ENCODE measurements at places on chromosomes 7 and 10.

DNA sequence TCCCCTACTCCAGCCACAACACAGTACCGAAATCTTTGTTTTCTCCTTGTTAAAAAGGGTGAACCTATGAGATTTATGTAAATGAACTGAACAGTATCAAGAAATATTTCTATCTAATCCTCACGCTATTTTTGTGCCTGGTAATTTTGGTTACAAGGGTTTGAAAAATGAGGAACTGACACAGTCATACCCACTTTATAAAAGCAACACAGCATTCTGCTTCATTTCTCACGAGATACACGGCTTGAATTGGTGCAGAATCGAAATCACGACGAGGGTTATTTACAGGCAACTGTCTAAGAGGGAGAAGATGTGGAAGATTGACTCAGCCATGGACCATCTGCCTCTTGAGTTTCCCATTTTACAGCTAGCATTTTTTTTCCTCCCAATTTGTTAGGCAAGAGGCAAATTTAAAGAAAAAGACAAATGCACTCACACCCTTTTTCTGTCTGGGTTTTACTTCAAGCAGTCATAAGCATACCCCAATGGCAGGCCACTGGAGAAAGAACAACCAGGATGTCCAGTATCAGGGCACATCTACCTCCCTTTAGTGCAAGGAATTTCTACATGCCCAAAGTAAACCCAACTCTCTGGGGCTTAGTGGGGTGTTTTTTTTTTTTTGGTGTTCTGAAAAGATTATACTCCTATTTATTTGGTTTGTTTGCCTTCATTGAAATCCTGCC, 108.1 kb downstream of the ITGB8 start:
- peak; percentile 35 for DNase-seq

GRCh38 chr10:131689016-131689415, 211.8 kb upstream of the PPP2R2D start:
- no peak for DNase-seq

- no peak for DNase-seq
These were observed 91.1 kb downstream of the SORCS3 start for GRCh38 chr10:104732222-104732621.

GRCh38 chr10:43012578-43012977, 64.3 kb upstream of the RET start:
- no peak for DNase-seq

DNA sequence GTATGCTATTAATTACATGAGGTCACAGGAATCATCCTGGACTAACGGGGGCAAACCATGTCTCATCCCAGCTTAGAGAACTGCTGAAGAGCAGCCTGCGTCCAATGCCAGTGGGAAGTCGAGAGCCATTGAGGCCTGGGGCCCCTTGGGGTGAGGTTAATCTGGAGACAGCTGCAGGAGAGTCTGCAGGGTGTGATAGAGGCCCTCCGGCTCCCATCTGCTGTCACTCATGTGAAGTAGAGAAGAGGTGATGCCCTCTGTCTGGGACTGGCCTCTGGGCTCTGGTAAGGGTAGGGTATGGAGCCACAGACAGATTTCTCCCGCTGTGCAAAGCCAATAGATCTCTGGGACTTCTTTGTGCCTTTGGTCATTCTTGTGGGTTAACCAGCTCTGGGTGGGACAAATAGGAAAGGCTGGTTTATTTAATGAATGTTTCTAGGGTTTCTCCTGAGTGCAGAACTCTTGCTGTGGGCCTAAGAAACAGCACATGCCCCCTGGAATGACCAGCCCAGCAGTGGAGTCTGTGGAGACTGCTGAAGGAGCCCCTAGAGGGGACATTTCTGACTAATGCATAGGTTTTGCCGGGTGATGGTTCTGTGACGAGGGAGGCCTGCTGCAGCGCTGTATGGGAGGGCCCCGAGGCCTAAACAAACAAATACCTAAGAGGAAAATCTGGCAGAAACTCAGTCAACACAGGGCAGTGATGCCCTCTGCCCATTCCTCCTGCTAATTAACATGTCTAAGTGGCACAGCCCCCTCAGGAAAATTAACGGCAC, 34.5 kb downstream of the CRHR2 start:
- DNase-seq, result no peak

DNA sequence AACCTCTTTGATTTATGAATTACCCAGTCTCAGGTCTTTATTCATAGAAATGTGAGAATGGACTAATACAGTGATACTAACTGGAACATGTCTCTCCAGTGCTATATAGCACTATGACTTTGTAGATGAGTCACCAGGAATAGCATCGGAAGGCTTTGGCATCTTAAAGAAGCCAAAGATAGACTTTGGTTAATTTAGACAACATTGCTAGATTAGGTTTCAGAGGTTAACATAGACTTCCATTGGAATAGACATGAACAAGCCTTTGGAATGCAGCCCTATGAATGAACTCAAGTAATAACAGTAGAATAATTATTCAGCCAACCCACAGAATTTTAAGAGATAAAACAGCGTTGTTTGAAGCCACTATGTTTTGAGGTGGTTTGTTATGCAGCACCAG, 169.2 kb downstream of the HGF start:
- peak; percentile 67 for DNase-seq

GRCh38 chr10:111265341-111265740, 188.5 kb downstream of the ADRA2A start:
- no peak for DNase-seq

GRCh38 chr7:9091282-9091681, 657.9 kb downstream of the NXPH1 start:
- no peak for DNase-seq

- peak; percentile 61 for DNase-seq
These were observed 61.1 kb upstream of the EZH2 start for GRCh38 chr7:148944935-148945934.

DNA sequence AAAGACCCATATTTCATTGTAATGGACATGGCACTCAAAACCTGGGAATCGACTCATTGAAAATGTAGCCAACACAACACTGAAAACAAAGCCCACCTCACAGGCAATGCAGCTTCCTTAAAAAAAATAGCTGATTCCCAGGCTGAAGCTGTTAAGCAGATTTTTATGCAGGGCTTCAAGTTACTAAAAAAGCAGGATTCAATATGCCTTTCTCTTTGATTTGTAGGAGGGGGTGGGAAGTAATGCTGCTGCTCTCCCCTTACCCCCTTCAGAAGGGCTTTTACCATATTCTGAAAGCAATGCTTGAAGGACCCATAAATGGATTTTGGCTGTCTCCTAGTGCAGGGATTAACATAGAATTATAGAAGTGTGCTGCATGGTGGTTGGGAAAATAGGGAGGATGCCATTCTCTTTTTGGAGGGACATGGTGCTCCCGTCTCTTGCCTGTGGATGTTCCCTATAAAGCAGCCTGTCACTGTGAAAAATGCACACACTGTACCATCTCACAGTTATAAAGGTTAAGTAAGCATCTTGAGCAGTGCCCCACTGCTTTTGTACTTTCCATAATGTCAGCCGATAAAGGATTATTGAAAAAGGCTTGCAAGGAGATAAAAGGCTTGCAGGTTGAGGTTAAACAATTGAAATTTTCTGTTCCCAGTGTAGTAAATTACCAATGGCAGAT, 262.8 kb downstream of the AUTS2 start:
- DNase-seq, result no peak

- no peak for DNase-seq
These were observed 467.7 kb upstream of the KLF6 start for GRCh38 chr10:4252701-4253100.

GRCh38 chr10:533611-534010, 155.9 kb downstream of the DIP2C start:
- no peak for DNase-seq

GRCh38 chr7:157685430-157686284, 348.9 kb downstream of the DNAJB6 start:
- DNase-seq, result no peak

- DNase-seq, result peak; percentile 99
These were observed 69.3 kb downstream of the ETV1 start for GRCh38 chr7:13920053-13920697.

- no peak for DNase-seq
These were observed 808.1 kb downstream of the GRID1 start for GRCh38 chr10:85558533-85558932.

DNA sequence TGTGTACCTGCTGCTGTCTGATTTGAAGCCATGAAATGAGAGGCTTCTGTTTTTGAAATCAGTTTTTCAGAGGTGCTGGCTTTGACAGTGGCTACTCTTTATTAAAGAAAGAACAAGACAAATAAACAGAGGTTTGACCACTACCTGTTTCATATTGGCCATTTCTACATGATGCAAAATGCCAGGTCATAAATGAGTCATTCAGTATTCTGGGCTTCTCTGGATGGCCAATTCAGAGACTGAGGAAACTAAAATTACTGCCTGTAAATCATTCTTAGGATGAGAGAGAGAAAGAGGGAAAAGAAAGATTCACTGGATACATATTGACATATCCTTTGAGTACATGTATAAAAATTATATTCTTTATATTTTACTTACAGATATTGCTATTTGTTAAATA, 303.3 kb upstream of the ETV1 start:
- no peak for DNase-seq

DNA sequence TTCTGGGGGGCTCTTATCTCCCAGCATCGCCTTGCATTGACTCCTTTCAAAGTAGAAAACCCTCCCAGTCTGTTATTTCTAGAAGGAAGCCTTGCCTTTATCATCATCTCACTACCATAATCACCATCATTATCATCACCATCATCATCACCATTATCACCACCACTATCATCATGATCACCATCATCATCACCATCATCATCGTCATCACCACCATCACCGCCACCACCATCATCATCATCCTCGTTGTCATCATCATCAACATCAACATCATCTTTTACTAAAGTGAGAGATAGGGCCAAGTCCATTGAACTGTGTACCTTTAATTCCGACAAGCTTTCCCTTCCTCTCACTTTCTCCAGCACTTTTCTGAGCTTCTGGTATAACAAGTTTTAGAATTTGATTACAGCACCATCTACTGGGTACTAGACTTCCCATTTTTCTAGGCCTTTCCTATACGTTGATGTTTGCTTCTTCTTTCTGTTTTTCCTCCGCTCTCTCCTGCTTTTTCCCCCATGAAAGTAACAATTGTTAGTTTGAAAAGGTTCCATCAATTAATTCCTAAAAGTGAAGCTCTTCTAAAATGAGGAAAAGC, 226.4 kb downstream of the BUB3 start:
- DNase-seq, result no peak

DNA sequence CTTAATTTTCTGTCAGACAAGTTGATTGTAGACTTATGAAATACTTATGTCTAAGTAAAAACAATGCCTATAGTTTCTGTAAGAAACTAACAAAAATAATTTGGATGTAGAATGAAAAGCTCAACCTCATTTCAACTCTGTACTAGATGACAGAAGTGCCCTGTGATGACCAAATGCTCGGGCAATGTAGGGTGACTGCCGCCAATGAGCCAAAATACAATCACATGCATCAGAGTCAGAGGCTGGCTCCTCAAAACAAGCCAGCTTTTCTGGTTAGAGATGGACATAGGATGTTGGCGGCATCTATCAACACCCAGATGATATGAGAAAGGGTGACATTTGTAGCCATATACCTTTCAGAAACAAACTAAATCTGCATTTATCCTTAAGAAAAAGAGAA, 23.9 kb downstream of the LMOD2 start:
- DNase-seq, result no peak

DNA sequence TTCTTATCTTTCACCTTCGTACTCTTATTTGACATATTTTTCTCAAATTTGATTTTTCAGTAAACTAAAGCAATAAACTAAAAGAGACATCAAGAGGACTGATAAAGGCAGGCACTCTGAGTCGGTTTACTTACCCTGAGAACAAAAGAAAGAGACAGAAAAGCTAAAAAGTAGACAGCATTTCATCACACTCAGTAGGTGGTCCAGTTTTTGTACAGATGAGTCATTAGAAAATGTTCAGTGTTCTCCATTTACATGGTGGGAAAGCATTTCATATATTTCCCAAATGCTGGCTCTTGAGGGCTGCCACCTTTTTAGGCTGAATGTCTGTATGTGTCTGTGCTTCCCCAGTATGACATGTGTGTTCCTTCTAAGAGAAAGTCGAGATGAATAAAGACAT, 52.7 kb downstream of the NHLRC2 start:
- no peak for DNase-seq

DNA sequence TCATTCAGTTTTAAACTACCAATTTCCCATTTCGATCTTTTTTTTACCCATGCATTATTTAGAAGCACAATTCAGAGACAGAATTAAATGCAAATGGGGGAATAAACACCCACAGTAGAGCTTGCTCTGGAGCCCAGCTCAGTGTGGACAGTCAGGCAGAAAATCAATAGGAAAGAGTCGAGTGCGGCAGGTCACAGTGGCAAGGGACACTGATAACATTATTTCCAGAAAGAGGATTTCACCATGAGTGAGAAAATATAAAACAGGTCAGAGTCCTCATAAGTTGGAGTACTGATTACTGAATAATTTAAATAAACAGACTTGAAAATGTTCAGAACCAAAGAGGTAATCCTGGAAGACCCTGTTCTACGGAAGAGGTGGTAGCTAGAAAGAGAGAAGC, 532.5 kb downstream of the CCSER2 start:
- no peak for DNase-seq

DNA sequence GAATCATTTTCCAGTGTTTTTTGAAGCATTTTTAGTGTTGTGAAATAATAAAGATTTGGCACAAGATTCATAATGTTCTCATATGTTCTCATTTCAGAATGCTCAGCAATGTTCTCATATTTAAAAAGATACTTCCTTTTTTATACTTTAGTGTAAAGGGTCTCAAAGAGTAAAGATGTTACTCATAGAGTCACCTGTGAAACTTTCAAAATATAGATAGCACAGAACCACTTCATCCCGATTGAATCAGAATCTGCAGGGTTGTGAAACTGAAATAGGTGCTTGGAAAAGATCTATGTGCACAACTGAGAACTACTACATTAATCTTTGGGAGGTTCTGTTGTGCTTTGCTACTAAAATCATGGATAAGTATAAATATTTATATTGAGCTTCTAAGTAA, 144.7 kb downstream of the MDFIC start:
- no peak for DNase-seq

DNA sequence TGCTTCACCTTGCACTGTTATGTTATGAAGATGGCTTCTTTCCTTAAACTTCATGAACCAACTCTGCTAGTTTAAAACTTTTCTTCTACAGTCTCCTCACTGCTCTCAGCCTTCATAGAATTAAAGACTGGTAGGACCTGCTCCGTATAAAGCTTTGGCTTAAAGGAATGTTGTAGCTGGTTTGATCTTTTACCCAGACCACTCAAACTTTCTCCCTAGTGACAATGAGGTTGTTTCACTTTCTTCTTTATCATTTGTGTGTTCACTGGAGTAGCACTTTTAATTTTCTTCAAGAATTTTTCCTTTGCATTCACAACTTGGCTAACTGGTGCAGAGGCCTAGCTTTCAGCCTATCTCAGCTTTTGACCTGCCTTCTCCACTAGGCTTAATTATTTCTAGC, 316.4 kb upstream of the RNF32 start:
- no peak for DNase-seq

- no peak for DNase-seq
These were observed 5.6 kb downstream of the IMPDH1 start for GRCh38 chr7:128404143-128404681.

GRCh38 chr7:69654849-69655707, 56.8 kb downstream of the AUTS2 start:
- no peak for DNase-seq

Measured in AG09309 (cell line).